NT2/D1 (cell line): ENCODE measurements at places on chromosomes 7 and 10.

- no peak for DNase-seq
These were observed 33.2 kb upstream of the MKRN1 start for GRCh38 chr7:140512317-140513000.

DNA sequence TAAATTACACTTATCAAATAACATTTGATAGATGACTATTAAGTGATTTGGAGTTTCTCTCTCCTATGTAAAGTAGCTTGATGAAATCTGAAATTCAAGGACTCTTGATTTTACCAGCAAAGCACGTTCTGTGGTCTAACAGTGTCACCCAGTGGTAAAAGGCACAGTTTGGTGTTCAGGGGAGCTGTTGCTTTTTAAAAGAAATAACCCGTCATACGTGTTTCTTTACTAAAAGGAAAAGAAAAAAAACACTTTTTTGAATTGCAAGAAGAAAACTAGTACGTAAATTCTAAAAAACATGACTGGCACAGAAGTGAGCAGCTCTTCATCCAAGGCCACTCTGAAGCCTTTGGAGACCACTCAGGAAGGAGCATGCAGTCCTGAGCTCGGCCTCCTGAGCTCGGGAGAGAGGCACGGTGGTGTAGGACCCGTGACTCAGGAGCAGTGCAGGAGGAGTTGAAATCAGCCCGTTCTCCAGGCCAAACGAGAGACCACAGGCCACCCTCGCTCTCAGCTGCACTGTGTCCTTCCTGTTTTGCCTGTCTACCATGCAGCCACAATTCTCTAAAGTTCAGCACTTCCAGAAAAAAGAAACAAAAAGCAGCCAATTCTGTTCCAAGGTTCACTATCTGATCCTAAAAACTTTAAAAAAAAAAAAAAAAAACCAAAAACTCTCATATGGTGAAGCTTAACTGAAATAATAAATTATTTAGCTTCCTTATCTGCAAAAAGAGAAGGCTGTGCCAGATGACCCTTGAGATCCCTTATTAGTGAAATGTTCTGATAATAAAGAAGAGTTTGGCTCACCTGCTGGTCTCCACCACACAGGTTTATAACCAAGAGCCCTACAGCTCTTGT is 212.6 kb upstream of the FRMD4A start:
- DNase-seq, result no peak

GRCh38 chr10:78727728-78728127 is 341.0 kb upstream of the ZMIZ1 start:
- no peak for DNase-seq

DNA sequence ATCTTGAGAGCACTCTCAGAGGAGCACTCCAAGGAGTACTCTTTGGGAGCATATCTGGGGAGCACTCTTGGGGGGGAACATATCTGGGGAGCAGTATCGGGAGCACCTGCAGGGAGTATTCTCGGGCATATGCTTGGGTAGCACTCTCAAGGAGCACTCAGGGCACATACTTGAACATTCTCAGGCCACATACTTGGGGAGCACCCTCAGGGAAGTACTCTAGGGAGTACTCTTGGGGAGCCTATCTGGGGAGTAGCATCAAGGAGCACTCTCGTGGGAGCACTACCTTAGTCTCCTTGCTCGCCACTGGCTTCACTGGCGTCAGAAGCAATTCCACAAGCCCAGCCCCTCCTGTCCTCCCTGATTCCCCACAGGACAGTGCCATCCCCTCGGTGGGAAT is 31.5 kb upstream of the TNRC18 start:
- no peak for DNase-seq

DNA sequence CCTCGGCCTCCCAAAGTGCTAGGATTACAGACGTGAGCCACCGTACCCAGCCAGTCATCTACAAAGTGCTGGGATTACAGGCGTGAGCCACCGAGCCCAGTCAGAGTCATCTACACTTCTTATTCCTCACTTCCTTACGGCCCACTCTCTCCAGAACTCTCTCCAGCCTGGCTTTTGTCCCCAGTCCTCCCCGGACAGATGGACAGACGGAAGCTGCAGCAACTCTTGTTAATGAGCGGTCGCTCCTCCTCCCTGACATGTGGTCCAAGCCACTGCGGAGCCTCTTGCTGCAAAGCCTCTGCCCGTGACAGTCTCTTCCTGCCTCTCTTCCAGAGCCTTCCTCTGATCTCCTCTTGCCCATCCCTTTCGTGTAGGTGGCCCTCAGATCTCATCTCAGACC is 45.9 kb downstream of the TMEM270 start:
- DNase-seq, result no peak

DNA sequence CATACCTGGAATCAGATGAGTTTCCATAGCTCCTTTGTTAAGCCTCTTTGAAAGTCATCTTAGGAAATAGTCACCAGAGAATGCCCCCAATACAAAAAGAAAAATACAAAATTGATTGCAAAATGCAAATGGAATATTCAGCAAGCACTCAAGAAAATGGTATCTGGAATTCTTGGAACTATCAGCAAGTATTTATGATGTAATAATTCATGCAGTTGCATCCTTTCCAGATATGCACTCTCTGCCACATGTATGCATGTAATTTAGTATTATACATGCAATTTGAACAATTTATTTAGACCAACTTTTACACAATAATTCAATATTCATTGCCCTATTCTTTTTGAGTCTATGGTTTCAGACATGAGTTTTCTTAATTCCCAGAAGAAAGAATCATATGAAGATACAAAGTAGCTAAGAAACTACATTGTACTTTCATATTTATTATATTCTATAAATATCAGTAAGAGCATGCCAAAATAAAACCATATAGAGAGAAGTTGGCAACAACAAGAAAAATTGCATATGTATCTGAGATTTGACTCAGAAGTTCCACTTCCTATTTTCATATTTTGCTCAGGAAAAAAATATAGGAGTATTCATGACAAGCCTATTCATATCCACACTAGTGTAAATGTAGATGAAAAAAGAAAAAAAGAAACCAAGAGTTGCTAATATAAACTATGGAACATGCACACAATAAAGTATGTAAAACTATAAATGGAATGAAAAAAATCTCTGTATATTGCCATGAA is 338.5 kb downstream of the SEMA3D start:
- no peak for DNase-seq

DNA sequence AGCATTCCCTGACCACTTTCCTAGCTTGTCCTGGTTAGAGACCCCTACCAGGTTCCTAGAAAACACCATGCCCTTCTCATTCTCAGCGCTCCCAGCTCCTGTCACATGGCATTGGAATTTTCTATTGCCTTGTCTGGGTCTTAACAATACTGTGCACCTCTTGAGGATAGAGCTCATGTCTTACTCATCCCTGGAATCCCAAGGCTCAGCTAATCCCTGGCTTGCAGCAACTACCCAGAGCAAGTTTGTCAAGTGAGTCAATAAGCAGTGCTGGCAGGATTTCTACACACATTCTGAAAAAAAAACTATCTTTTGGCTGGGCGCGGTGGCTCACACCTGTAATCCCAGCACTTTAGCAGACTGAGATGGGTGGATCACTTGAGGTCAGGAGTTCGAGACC is 11.7 kb upstream of the PRDX3 start:
- DNase-seq, result no peak

DNA sequence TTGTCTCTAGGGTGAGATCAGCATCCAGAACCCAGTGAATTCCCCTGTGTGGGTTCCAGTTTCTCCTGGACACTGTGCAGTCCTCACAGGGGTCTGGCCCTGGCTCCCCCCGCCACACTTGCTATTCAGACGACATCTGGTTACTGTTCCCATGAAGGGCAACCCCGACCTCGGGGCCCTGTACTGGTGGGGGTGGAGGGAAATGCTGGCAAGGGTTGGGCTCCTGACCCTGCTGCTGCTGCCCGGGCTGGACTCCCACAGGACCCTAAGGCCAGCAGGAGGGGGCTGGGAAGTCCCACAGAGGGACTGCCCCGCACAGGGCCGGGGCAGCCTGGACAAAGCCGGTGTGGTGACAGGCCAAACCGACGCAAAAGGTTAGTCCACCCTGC is 768 bp upstream of the CPA1 start:
- DNase-seq, result no peak
